ENCODE measurements at places on chromosomes 6 and 20.

DNA sequence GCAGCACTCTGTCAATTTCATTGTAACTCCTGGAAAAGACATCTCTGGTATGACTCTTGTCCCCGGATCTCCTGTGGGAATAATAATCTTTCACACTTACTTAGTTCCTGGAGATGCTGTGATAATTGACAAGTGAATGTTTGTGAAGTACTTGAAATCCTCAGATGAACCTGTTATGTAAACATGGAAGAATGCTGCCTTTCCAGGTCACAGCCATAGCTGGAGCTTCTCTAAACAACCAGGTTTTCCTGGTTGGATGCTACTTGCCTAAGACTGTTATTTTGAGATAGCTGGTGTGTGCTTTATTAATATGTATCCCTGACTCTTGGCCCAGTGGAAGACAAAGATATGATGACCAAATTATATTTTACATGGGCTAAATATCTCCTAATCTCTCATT is 228.6 kb downstream of the KCNQ5 start:
- no peak for DNase-seq

DNA sequence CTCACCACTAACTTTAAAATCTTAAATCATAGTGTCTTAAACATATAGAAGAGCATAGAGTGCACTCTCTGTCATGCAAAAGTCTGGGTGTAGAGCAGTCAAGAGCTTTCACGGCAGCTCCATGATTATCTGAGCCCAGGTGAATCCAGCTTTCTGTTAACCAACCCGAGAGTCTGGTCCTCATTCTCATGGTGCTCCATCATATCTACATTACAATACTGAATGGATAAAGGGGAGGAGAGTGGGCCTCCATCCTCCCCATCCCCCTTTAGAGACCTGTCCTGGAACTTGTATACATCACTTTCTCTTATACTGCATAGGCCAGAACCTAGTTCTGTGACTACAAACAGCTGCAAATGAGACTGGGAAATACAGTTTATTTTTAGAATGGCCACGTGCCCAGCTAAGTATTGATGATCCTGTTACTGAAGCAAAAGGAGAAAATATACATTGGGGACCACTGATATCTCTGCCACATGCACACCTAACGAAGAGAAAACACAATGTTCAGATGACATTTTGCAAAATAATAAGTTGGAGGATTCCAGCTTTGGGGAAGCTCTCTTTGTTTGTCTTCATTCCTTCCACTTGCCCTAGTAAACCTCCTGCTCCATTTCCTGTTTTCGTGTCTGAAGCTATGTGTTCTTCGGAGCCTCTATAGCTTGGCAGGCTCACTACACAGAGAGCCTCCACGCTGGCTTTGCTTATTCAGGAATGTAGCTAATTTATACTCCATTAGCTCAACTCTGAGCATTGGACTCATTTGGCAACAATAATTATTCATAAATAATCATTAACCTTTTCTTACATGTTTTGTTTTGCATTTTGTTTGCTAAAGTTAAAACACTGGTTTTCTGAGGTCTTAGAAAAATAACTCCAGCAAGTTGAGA is 110.1 kb downstream of the IYD start:
- DNase-seq: no peak

DNA sequence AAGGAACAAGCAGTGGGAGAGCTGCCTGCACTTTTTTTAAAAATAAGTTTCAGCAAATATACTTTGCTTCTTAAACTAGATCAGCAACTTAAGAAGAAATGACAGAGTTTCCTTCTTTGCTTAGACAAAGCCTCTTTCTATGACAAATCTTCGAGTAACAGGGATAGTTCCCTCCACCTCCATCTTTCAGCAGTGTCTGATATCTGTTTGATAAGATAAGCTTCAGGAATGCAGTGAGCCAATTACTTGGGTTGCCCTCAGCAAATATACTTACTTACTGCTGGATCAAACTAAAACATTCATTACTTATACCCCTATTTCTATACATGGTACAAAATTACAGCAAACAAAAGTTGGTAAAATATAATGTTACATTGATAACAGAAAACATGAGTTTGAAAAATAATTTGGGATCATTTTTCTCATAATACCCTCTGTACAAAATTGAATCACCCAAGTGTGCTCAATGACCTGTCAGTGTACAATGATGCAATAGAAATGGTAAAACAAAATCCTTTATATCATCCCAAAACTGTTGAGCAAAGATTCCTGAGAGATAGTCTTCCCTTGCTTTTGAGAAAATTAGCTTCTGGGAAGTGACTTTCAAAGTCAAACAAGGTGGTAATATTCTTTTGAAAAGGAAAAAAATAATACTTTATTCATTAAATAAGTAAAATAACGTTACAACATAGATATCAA is 24.5 kb downstream of the FRK start:
- DNase-seq: no peak

DNA sequence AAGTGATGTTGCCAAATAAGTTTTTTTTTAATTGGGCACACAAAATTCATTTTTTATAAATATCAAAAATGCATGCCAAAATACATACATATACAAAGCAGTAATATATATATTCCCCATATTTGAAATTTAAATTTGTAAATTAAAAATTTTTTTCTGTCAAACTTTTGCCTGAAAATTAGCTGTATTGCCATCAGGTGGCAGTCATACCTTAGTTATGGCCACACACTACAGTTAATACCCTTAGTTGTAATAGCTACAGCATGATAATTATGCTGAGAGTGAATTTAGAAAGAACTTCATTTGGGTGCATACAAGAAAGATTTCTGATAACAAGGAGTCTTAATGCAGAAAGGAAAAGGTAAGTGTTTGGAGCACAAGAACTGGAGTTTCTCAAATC is 46.2 kb upstream of the SDHAF4 start:
- no peak for DNase-seq

DNA sequence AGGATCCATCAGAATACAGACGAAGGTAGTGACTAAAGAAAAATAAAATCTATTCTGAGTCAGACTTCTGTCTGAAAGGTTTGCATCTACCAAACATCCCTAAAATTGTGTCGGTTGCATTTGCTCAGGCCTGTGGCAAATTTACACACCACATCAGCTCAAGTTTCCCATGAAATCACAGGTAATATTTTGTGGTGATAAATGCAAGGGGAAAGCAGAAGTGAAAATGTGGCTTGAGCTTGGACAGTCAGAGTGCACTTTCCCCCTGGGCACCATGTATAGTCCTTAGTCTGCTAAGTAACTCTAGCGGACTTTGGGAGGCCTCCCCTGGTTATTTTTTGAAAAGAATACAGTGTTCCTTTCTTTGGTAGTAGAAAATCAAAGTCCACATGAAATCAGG is 159.1 kb downstream of the PKHD1 start:
- no peak for DNase-seq

DNA sequence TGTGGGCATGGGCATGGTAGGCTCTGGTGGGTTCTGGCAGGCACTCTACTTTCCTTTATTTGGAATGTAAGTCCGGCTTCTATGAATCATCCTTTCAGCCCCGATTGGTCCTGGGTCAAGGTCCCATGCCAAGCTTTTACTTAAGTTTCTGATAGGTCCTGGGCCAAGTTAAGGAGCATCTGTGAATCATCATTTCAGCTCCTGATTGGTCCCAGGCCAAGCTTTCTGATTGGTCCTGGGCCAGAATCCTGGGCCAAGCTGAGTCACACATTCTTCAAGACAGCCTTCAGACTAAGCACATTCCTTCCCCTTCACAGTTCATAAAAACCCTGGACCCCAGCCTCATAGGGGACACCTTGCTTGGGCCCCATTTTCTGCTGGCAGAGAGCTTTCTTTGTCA is 231.0 kb upstream of the EYS start:
- DNase-seq: no peak

- no peak for DNase-seq
Observed at GRCh38 chr6:25553502-25553901, 98.5 kb upstream of the SCGN start.

DNA sequence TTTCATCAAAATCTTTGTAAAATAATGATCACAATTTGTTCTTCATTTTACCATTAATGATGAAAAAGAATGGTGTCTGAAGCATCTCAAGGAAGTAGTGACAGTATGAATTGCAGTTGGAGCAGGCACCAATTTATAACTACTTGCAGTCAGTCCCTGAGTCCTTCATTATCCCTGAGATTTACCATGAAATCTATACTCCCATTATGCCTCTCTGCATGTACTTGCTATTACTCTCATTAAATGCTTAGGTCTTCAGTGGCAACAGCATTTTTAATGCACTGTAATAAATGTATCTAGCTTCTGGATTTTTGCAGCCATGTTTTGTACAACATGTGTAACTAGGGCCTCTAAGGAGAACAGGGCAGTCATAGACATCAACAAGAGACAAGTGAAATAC is 708.8 kb downstream of the EYS start:
- no peak for DNase-seq

GRCh38 chr6:5282191-5282623 is 20.9 kb downstream of the FARS2 start:
- DNase-seq: no peak

GRCh38 chr6:3022765-3023662 is 23.3 kb downstream of the NQO2 start:
- DNase-seq: no peak

Measured in stimulated activated CD4-positive, alpha-beta T cell treated with anti-CD3 and anti-CD28 coated beads, Interleukin-1b, Interleukin-23, amount 100 ng/mL, for 1 hour (primary cell).